ENCODE measurements at places on chromosomes 16 and 17.

DNA sequence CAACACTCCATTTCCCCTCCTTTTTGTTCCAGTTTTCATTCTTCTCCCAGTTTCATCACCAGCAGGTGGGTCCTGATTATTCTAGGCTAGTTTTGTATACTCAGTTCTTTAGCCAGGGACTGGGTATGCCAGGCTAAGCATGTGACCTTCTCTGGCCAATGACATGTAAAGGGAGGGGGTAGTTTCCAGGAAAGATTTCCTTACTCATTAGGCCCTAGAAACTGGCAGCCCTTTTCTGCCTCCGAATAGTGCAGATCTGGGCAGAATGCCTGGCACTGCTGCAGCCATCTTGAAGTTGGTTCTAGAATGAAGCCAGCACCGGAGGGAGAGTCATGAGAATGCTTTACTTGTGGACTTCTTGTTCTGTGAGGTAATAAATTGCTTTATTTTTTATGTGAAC lies 126.9 kb upstream of the AXIN2 start:
- DNase-seq: no peak

- DNase-seq: no peak
Measured at GRCh38 chr17:47120521-47121095, 68.5 kb downstream of the CDC27 start.

- no peak for DNase-seq
Measured at GRCh38 chr17:80826346-80826954, 165.2 kb upstream of the CHMP6 start.

- no peak for DNase-seq
Measured at GRCh38 chr16:52578007-52578828, 31.3 kb upstream of the TOX3 start.

GRCh38 chr17:50210240-50211225 lies 9.1 kb upstream of the COL1A1 start:
- peak; percentile 97 for DNase-seq

DNA sequence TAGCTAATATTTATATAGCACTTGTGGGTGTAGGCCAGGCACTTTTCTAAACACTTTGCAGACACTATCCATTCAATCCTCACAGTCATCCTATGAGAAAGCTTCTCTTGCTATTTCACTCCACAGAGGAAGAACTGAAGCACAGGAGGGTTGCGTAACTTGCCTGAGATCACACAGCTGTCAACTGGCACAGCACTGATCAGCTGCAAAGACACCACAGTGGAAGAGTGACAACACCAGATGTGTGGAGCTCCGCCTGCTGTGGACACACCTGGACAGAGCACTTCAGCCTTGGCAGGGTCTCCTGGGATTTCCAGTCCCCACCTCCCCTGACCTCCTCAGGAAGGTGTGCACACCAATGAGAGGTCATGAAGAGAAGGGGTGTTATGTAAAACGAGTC lies 13.3 kb upstream of the CNEP1R1 start:
- DNase-seq: no peak

DNA sequence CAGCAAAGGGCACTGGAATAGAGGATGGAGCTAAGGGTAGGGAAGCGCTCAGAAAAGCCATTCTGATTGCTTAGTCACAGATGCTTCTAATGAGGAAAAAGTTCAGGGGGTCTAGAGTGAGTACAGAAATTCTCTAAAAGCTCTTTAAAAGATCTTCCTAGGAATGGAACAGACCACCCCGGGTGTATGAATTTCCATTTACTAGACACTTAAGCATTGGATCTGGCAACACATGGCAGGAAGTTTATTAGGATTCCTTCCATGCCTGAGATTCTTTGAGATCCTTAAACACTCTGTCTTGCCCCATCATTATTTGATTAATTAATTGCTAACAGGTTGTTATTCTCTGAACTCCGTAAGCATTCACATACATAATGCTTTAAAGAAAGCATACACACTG lies 8.5 kb downstream of the KRTAP9-7 start:
- no peak for DNase-seq

DNA sequence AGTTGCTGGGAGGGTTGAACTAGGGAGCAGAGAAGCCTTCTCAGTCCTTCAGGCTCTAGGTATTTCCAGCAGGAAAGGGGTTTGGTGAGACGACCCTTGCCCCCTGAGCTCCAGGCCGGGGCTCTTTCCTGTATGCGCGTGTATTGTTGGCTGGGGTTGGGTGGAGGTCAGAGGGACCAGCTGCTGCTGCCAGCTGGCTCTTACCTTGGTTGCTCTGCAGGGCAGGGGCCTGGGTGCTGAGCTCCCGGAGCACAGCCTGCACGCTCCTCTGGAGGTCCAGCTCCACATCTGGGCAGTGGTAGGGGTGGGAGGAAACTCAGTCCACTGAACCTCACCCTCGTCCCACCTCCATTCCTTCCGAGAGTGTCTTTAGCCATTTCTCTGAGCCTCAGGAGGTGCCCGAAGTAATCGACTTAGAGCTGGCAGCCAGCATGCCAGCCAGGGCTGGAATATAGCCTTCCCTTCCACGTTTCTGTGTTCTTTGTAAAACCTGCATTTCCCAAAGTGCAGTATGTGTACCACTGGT lies 28.0 kb downstream of the PIK3R6 start:
- DNase-seq: no peak

- no peak for DNase-seq
Measured at GRCh38 chr16:89004209-89004831, 27.3 kb upstream of the CBFA2T3 start.

- DNase-seq: no peak
Measured at GRCh38 chr16:88792668-88793250, 7.7 kb upstream of the PIEZO1 start.

DNA sequence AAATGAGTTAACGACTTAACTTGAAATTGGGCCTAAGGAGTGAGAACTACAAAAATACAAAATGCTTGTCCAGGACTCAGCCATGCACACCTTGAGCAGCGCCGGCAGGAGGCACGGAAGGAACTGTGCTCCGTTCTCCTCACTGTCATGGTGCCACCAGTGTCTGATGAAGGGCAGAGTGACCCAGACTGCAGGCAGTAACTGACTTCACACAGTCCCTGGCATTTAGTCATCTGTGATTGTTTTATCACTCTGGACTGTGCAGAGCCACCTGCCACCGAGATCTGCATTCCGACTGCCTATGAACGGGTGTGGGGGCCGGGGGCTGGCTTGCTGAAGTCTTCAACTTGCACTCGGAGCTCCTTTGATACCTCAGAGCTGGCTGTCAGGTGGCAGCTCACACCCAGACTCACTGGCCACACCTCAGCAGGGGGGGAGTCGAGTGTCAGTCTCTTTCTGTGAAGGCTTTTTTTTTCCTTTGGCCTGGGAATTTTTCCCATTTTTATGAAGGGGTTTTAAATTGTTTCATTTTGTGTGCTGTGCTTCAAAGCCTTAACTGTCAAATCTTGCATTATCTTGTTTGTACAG lies 20.2 kb upstream of the ENDOV start:
- DNase-seq: no peak

GRCh38 chr17:28763804-28764266 lies 20.0 kb downstream of the TRAF4 start:
- peak; percentile 75 for DNase-seq

DNA sequence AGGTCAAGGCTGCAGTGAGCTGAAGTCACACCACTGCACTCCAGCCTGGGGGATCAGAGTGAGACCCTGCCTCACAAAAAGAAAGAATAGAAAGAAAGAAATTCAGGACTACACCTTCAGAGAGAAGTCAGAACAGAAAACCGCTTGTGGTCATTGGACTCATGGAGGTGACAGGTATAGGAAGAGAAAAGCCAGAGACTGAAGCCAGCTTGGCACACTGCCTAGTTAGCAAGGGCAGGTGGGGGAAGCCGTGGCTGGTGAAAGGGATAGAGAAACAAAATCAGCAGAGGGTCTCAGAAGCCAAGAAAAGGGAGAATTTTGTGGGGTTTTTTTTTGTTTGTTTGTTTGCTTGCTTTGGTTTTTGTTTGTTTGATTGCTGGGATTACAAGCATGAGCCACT lies 32.9 kb upstream of the SKAP1 start:
- no peak for DNase-seq
